Pulmonary artery endothelial cell (primary cell): ENCODE measurements at places on chromosomes 13 and 19.

DNA sequence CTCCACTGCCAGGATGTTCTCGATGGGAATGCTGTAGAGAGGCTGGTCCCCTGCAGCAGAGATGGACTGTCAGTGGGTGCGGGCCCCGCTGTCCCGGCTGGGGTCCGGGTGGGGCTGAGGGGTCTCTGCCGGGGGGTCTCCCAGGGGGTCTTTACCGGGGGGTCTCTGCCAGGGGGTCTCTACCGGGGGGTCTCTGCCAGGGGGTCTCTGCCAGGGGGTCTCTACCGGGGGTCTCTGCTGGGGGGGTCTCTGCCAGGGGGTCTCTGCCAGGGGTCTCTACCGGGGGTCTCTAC is 25.7 kb upstream of the C13orf46 start:
- DNase-seq = no peak

DNA sequence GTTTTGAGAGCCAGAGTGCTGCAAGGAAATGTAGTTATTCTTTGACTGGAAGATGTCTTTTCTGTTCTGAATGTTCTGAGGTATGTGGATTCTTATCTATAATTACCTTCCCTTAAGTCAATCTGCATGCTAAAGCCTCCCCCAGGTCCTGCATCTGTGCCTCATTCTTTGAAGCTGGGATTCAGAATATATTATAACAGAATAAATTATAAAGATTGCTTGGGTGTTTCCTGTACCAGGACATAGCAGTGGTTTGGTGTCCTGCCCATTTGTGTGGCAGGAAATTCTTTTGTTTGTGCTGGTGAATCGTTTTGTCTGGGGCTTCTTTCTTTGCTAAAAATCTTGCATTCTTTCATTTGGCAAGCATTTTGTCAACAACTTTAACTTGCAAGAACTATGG is 60.2 kb downstream of the ITGBL1 start:
- DNase-seq = no peak

DNA sequence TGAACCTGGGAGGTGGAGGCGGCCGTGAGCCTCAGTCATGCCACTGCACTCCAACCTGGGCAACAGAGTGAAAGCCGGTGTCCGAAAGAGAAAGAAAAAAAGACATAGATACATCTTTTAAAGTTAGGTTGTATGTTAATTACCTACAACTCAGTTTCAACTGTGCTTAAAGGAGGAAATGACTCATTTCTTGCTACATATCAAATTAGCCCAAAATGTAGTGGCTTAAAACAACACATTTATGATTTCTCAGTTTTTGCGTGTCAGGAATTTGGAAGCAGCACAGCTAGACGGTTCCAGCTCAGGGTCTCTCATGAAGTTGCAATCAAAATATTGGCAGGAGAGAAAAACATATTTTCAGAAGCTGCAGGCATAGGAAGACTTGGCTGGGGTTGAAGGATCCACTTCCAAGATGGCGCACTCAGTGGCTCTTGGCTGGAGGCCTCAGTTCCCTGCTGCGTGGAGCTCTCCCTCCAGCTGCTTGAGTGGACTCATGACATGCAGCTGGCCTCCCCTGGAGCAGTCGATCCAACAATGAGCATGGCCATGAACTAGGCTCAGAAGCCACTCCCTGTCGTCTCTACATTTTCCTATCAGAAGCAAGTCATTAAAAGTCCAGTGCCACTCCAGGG is 7.1 kb downstream of the LDLR start:
- peak; percentile 24 for DNase-seq

GRCh38 chr19:45038931-45039893 is at the start of gene CLASRP:
TSS of gene CLASRP (plus strand) at chr19:45039045. CDS start at chr19:45040213, 1,168 bp downstream.
- DNase-seq = peak; percentile 45

GRCh38 chr19:56969759-56970178 is 129.2 kb upstream of the PEG3 start:
- DNase-seq = no peak

DNA sequence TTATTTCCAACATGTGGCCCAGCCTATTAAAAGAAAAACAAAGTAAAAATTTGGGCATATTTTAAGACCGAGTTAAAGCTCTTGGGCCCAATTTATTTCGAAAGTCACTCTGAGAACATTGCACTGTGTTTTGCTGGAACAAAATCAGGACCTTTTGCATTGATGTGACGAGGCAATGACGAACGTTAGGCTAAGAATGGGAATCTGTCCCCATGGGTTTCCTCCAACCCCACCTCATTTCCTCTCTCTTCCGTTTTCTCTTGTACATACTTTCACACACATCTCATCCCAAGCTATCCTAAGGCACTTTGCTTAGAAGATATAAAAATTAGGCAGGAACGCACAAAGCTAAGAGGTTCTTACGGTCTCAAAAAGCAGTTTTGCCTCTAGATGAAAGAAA is 22.1 kb downstream of the EDNRB start:
- DNase-seq = peak; percentile 29

- DNase-seq = no peak
Observed at GRCh38 chr13:107590556-107590955, 624.8 kb downstream of the LIG4 start.

GRCh38 chr13:73001971-73002370 is 56.8 kb upstream of the KLF5 start:
- DNase-seq = no peak

DNA sequence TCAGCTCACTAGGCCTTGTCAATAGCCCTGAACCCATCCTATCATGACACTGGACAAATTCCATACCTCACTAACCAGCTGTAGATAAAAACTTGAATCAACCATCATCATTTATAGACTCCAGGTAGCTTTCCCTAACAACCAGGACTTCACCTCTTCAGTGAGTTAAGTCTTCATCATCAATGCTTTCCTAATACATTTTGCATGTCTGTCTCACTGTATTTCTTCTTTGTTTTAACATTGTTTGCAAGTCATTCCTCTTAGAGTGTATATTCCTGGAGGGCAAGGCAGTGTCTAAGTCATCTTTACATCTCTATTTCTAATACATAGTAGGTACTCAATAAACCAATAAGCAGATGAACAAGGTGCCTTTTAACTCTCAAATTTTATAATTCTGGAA is 123.4 kb upstream of the RFC3 start:
- no peak for DNase-seq

DNA sequence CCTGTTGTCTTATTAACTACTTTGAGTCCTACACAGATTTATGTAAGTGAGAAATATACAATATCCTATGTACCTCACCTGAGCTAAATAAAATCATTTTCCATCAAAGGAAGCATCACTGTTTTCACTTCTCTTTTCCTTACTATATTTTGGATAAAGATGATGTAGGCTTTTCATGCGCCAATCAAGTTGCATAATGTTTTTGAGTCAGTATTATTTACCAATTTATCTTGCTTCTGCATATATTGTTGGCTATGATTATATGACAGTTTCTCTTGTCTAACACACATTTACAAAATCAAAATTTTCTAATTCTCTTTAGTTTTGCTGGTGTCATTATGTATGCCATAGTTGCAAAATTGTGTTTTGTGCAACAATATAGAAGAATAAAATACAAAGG is 67.9 kb upstream of the FRY start:
- DNase-seq = no peak

GRCh38 chr13:74253161-74253560 is 119.0 kb upstream of the KLF12 start:
- DNase-seq = no peak

DNA sequence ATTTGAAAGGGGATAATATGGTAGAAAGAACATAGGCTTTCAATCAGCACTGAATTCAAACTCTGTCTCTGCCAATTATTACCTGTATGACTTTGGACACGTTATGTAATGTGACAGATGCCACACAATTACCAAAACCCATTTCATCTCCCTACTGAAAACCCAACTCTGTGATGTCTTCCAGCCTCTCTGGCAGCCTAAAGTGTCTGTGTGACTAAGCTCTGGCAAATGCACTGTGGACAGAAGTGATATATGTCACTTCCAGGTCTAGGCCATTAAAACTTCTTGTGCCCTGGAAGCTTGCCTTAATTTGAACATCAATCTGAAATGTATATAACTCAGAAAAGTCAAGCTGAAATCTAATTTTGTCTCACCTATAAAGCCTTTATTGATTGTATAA is 552.0 kb downstream of the RFC3 start:
- no peak for DNase-seq

DNA sequence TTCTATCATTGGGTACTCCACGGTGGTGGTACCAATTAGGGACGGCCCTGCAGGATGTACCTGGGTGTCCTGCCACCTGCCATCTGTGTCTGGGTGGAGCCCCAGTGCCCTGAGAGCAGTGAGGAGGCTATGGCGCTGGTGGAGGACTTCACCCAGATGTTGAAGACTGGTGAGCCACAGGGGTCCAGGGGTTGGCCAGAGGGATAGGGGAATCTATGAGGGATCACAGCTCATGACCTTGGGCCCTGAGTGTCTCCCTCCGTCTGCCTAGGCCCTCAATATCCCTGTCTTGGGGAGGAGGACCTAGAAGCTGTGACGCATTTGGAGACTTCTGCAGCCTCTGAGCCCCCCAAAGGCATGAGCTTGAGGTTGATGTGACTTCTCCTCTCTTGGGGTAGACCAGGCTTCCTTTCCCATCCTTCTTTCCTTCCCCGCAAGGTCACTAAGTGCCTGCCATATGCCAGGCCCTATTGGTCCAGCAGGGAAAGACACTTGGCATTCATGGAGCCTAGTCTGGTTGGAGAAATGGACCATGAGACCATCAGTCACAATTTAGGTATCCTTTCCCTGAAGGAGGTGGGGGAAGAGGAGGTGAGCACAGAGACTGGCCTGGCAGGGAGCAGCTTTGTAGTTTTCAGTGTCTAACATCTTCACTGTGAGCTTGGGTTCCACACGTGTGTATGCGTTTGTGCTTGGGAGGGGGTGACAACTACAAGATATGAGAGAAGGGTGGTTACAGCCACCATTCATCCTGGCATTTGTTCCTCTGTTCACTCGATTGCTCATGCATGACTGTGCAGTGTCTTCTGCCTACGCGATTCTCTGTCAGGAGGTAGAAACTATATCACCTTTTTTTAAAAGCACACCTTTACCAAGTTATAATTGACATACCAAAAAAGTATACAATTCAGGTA is 5.1 kb upstream of the MZF1 start:
- DNase-seq = no peak

DNA sequence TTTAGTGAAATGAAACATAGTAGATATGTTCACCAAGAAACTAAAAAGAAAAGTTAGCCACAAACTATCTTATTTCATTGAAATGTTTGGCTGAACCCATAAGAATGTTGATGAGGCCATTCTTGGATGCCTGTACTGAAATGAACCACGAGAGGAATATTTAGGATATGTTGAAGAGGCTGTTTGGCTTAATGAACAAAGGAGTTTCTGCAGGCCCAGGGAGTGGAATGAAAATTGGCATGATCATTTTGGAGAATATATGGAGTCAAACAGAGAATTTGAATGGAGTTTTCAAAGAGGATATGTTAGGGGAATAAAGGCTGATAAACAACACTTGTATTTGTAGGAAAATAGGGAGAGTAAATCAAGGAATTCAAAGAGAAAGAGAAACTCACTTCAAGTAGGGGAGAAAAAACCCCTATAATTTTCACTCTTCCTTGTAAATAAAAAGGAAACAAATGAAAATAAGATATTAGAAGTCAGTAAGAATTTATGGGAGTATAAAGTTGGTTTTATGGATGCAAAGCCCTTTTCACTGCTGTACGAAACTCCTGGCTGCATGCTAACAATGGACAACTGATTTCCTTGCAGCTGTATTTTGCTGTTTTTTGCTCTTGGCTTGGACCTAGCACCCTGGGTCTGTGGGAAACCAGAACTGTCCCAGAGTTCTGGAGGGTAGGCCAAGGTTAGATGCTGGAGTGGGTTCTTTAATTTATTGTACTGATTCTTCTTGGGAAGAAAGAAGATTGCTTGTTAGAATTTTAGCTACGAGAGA is 36.5 kb downstream of the KL start:
- no peak for DNase-seq

GRCh38 chr13:66508153-66508909 is 721.8 kb downstream of the PCDH9 start:
- DNase-seq = no peak

DNA sequence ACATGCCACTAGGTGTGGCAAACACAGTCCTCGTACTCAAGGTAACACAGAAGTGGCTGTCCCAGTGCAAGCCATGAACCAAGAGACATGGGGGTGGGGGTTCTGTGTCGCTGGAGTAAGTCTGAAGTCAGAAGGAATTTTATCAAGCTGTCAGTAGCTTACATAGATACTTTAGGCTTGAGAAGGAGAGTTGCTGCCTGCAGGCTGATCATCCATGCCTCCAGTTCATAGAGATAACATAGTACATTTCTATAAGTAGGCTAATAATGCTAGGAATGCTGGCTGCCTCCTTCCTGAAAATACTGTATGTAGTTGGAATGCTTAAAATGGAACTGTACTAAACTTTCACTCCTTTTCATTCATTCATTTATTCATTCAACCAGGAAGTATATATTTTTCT is 70.1 kb downstream of the CAB39L start:
- no peak for DNase-seq

DNA sequence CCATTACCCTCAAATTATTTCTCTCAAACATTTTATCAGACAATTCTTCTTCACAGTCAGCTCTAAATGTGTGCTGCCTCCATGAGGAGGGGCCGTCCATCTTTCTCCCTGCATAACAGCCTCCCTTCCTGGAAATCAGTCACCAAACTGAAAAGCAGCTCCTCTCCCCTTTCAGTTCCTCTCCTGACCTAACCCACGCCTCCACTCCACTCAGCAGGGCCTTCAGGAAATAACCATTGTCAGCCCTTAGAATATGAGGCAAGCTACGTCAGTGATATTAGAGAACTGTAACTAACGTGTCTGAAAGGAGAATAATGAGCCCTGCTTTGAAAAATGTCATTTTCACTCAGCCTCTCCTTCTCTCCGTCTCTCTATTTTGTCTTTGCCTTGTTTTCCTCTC is 116.2 kb downstream of the OLFM4 start:
- DNase-seq = no peak

DNA sequence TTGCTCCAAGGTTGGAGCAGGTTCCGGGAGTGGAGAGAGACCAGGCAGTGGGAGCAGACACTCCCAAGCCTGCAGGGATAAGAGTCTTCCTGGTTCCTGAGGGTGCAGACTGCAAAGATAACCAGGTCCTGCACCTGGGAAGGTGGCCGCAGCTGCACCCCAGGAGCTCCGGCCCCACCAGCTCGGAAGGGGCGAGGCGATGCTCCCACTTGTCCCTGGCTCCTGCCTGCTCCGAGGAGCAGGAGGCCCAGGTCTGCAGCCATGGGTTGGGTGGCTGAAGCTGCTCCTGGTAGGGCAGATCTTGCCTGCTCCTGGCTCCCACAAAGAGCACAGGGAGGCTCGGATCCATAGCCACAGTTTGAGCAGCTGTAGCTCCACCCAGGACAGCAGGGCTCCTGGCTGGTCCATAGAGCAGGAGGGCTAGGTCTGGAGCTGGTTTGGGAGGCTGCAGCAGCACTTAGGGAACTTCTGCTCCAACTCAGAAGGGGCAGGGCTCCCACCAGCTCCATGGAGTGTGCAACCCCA is 251.6 kb upstream of the GPC6 start:
- DNase-seq = no peak

GRCh38 chr13:109576331-109576813 is 210.0 kb downstream of the IRS2 start:
- DNase-seq = no peak

DNA sequence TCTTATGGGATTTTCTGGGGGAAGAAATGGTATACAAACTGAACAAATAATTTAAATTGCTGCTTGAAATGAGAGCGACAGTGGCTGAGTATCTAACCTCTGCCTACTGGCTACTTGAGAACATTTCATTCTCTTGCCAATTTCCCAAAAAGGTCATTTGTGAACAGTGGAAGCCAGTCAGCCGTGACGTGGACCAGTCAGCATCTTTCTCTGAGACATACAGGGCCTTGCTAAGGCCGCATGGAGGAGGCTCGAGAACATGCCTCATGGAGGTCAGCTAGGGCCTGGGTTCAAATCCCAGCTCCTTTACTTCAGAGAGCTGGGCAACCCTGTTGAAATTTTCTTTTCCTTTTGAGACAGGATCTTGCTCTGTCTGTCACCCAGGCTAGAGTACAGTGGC is 20.3 kb downstream of the ZC3H4 start:
- DNase-seq = no peak
